ENCODE measurements at places on chromosomes 16 and 17.
A peak's percentile ranks its signal among the peaks of the same experiment; 100 is the strongest.

DNA sequence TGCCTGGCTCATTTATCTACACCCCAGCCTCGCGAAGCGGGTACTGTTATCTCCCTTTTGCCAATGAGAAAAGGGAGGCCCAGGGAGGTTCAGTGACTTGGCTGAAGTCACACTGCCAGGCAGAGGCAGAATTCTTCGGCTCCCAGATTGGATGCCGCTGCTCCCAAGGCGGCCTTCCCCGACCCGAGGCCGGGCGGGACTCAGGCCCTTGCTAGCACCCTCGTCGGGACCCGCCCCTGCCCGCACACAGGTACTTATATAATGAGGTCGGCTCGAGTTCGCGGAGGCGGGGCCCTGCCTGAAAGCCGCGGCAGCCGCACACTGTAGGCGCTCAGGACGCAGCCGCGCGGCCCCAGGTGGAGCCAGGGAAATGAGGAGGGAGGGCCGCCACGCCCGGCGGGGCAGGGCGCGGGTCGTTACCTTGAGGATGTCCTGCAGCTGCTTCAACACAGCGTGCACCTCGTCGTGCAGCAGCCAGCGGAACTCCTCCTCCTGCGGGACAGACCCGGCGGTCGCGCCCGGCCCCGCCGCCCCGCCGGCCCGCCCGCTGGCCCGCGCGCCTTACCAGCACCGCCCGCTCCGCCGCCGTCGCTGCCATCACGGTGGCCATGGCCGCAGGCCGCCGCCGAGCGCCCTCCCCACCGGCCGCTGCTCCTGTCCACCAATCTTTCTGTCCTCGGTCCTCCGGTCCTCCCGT, at the start of gene ROGDI:
Gene ROGDI (minus strand): TSS at position 672 of the 697 bp plus-strand sequence. CDS start 62 bp downstream, at position 610.
- peak; percentile 92 for DNase-seq

DNA sequence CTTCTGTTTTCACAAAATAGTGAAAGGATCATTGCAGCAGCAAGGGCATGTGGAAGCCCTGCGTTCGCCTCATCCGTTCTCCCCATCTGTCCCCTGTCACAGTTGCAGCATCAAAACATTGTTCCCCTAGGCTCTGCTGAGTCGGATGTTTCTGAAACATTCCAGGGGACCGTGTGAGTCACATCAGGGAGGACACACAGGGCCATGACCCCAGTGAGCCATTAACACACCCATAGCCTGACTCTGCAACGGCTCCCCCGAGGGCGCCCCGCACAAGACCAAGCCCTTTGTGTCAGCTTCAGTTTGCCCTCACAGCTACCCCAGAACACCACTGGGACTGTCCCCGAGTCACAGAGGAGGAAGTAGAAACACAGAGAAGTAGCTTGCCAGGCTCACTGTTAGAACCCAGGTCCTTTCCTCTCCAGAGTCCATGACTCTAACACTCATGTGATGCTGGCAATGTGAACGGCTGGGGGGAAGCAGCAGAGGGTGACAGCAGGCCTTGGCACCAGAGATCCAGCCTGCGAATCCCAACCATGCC, 63.3 kb upstream of the HSBP1 start:
- no peak for DNase-seq

DNA sequence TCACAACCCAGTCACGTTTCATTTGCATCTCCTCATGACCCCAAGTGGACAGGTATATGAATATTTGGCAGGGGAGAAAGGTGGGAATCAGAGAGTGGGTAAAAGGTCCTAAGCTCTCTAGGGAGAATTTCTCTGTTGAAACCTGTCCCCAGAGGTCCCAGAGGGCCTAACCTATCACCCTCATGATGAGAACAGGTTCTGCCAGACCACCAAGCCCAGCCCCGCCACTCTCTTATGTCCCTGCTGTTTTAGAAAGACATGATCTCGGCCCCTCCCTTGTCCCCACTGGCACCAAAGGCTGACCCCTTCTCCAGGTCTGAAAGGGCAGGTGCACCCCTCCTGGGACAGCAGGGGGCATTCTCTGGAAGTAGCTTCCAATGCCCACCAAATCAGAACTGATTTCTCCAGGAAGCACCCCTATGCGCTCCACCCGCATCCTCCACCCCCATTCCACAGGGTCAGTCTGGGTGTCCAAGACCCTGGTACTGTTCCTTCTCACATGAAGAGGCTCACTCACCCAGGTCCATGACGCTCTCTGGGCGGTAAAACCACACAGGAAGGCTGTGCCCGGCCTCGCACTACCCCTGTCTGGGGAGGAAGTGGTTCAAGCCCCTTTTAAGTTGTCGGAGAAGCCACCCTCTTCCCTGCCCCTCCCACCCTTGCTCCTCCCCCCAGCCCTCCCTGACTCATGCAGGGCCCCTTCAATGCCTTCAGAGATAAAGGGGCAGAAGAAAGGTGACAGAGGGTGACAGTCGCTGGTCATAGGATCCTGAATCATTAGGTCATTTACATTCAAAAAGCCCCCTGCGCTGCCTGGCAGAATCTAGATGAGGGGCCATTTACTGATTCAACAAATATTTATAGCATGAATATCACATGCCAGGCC, at the start of gene CCR7:
Gene CCR7 (minus strand): TSS at position 590 of the 886 bp plus-strand sequence. CDS start 63 bp downstream, at position 527.
- DNase-seq: peak; percentile 55

- peak; percentile 13 for DNase-seq
Observed at GRCh38 chr17:73401911-73402310, 90.1 kb upstream of the CDC42EP4 start.
